Adipocyte (in vitro differentiated cells): ENCODE measurements at places on chromosomes 6 and 20.
A peak's percentile ranks its signal among the peaks of the same experiment; 100 is the strongest.

- peak; percentile 7 for DNase-seq
Measured at GRCh38 chr6:4727671-4728435, 48.4 kb upstream of the CDYL start.

GRCh38 chr6:89120371-89120770 is 2.5 kb upstream of the SRSF12 start:
- DNase-seq: no peak

GRCh38 chr6:36715469-36715868 is 17.8 kb downstream of the RAB44 start:
- no peak for DNase-seq

DNA sequence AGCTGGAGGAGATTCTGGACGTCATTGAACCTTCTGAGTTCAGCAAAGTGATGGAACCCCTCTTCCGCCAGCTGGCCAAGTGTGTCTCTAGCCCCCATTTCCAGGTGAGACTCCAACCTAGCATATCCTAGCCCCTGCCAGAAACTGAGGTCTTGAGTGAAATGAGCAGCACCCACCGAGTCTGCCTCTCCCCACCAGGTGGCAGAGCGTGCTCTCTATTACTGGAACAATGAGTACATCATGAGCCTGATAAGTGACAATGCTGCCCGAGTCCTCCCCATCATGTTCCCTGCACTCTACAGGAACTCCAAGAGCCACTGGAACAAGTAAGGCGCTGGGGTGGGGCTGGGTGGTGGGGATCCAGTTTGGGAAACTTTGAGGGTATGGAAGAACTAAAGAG is 4.6 kb downstream of the MEA1 start:
- peak; percentile 41 for DNase-seq

DNA sequence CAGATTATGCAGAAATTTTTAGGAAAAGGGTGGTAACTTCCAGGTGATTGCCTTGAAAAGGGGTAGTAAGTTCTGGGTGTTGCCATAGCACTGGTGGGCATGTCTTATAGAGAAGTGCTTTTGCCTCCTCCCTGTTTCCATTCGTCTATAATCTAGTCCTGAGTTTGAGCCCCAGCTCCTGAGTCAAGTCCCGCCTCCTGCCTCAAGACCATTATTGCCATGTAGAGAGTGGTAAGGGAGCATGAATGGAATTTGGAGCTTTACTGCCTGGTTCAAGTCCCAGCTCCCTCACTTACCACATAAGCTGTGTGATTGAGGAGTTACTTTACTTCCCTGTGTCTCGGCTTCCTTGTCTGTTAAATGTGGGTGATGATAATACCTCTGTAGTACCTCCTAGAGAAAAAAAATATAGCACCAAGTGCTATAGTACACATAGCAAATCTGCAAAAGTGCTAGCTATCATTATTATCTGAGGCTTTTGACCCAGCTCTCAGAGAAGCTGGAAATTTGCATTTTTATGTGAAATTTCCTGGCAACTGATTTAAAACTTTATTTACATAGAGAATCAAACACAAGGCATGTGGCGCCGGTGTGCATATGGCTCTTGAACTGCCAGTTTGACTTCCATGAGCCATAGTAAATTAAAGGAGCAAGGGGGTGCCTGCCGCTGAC is 36.0 kb downstream of the TGM6 start:
- no peak for DNase-seq

- peak; percentile 60 for DNase-seq
Measured at GRCh38 chr20:8073024-8073832, 53.7 kb upstream of the TMX4 start.

DNA sequence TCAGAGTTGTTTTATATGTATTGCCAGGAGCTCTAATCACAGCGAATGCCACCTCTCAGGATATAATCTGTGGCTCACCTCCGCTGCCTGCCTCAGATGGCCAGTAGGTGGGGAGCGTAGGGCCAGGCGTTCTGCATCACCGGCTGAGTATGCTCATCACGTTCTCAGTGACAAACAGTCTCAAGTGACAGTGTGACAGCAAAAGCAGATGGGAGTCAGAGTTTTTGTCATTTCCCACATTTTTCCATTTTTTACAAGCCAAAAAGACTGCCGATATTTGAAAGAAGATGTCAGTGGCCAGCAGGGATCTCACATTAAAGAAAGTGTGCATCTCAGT is 208.7 kb downstream of the ALDH8A1 start:
- DNase-seq: no peak

- no peak for DNase-seq
Measured at GRCh38 chr6:157941101-157941863, 40.4 kb upstream of the SYNJ2 start.

DNA sequence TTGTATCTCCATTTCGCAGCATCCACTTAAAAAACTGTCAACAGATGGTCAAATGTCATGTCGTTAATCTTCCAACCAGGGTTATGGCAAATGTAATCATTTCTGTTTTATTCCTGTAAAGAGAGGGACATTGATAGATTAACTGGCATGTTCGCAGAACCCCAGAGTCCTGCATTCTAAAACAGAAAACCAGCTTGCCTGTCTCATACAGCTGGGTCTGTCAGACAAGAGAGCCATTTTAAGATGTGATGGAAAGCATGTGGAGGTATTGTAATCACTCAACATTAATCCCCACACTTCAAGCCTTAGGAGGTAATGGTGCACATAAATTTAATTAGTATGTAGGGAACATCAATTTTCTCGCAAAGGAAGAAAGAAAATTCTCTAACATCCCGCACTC is 4.4 kb downstream of the SMLR1 start:
- DNase-seq: no peak

DNA sequence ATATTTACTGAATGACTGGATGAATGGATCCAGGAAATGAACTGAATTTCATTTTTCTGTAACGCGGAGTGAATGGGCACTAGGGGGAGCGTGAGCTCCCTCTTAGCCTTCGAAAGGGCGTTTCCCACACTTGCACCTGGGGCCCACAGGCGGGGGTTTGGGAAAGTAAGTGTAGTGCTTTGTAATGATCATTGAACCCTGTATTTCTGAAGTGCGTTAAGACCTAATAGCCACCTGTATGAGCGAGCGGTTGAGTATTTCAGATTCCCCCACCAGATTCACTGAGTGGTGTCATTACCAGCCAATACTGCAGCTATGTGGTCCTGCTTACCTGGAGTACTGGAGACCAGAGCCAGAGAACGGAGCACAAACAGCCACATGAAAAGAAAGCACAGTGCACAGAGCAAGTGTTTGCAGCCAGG is 10.5 kb downstream of the SYTL3 start:
- DNase-seq: peak; percentile 31

DNA sequence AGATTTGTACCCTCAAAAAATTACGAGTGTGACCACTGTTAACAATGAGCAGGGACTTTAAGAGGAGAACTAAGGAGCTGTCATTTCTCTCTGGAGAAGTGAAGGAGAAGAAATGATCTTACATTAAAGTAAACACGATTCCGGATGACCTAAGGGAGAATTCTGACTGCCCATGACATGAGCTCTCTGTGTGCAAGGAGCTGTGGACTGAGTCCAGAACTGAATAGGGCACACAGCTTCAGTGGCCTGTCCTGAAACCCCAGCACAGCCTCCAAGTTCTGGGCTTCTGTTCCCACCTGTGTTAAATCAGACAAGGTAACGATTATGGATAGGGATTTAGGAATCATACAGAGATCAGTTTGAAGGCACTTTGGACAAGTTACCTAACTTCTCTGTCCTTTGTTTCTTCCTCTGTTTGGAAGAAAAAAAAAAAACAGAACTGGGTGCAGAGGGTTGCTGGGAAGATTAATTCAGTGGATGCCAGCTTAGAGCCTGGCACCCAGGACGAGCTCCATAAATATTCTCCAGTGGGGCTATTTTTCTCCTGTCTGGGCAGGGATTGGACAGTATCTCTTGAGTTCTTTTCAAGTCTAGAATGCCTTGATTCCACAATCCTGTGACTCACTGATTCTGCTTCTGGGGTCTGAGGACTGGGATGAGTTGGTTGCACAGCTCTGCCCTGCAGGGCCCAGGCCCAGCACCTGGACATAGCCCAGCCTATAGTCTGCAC is 65.7 kb downstream of the MRPL14 start:
- DNase-seq: peak; percentile 61

DNA sequence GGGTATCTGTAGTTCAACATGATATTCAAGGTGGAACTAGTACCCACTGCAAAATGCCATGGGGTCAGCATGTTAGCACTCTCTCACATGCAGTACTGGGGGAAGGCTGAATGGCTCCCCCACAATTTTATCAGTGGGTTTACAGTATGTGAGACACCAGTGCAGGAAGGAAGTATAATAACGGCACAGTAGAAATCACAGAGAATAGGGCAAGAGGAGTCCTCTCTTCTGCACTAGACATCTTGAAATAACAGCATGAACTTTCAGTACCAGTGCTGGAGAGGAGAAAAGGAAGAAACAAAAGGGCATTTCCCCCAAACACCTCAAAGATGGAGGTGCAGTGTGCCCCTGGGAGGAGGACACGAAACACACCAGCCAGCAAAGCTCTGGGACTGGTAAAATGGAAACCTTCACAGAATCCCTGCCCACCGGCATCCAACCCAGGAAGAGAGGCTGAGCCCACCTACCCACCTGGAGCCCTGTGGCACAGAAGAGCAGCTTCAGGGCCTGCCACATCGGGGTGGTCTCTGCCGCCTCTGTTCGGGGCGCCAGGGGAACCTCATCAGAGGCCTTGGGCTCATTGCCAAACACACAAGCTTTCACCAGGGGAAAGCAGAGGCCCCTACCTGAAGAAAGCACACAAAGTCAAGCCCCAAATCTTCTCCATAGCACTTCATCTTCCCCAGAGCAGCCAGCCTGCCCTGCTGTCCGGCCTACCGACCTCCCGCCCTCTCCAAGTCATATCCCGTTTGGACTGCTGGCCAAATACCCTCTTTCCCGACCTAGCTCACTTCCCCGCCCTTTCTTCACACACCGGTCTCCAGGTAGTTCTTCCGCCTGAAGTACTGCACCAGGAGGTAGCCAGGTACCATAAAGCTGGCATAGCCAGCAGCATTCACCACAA is 1.2 kb downstream of the SLC35B2 start:
- no peak for DNase-seq

DNA sequence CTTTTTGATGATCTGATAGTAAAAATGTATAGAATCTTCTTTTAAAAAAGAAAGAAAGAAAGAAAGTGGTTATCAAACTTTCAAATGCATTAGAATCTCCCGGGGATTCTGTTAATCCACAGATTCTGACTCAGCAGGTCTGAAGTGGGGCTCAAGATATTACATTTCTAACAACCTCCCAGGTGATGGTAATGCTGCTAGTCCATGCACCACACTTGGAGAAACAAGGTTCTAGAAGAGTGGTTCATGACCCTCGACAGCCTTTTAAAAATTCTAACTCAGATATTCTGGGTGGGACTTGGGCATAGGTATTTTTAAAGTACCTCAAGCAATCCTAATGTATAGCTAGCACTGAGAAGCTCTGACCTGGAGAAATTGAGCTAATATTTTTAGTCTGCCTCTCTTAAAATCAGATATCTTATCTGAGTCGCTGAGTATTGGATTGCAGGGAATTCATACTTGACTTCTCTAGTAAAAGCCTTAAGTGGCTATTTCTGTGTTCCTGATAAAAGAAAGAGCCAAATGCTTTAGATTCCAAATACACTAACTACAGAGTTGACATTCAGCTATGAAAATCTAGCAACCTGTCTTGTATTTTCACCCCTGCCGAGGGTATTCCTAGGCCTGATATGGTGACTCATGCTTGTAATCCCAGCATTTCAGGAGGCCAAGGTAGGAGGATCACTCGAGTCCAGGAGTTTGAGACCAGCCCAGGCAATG is 252.4 kb downstream of the PHACTR1 start:
- no peak for DNase-seq
